Left kidney (tissue), 8 donors: ENCODE measurements at places on chromosomes 3 and 15. TPM values are rescaled to one million over a fixed set of nuclear protein-coding genes. Genes with fewer than 3 reads are reported as not detected.

Gene PP2D1
- polyA plus RNA-seq = 1.1 TPM

Gene LDHAL6B
- polyA plus RNA-seq = 0.23 TPM

Gene CNTN4
- 30.1 TPM for polyA plus RNA-seq

Gene STRIT1
- 1.5 TPM for polyA plus RNA-seq

Gene RUBCN
- 16.5 TPM for polyA plus RNA-seq

Gene ALDH1A3
- polyA plus RNA-seq = 5.7 TPM

Gene PLA2G4D
- 0.07 TPM for polyA plus RNA-seq

Gene ATP10A
- 4.1 TPM for polyA plus RNA-seq

Gene FAM131A
- polyA plus RNA-seq = 9.9 TPM
